Cerebellum (tissue), 4 donors: ENCODE measurements at places on chromosomes 3 and 15. TPM values are rescaled to one million over a fixed set of nuclear protein-coding genes. Genes with fewer than 3 reads are reported as not detected.

DNA sequence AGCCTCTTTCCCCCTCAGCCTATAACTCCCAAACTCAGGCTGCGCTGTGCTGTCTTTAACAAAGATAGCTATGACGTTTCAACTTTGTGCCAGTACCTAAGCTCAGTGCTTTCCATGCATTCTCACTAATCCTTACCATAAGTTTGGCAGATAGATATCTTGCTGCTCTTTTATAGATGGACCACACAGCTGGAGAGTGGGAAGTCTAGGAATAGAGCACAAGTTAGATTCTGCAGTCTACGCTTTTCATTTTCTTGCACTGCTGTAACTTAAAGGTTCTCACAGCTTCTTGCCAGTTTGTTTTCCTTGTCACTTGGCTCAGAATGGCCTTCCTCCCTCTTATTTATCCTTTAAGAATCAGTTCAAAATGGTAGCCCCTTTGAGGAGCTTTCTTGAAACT is 468.8 kb downstream of the CNTN4 start:
- DNase-seq: no peak

GRCh38 chr3:194399166-194399565 is at the start of gene GP5:
Gene GP5 (minus strand): TSS chr3:194399266. CDS start chr3:194398282, 984 bp downstream.
- DNase-seq: no peak

- DNase-seq: no peak
These were observed 804.0 kb downstream of the ROBO1 start for GRCh38 chr3:78963771-78964170.

DNA sequence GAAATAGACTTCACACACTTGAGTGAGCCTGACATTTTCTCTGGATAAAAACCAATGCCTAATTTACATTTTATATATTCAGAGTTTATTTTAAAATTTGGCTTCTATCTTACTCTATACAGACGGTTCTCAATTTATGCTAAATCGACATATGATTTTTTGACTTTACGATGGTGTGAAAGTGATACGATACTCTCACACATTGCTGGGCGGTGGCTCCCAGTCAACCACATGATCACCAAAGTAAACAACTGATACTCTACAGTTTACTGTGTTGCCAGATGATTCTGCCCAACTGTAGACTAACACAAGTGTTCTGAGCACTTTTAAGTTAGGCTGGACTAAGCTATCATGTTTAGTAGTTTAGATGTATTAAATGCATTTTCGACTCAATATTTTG is 25.1 kb upstream of the GADL1 start:
- DNase-seq: no peak

DNA sequence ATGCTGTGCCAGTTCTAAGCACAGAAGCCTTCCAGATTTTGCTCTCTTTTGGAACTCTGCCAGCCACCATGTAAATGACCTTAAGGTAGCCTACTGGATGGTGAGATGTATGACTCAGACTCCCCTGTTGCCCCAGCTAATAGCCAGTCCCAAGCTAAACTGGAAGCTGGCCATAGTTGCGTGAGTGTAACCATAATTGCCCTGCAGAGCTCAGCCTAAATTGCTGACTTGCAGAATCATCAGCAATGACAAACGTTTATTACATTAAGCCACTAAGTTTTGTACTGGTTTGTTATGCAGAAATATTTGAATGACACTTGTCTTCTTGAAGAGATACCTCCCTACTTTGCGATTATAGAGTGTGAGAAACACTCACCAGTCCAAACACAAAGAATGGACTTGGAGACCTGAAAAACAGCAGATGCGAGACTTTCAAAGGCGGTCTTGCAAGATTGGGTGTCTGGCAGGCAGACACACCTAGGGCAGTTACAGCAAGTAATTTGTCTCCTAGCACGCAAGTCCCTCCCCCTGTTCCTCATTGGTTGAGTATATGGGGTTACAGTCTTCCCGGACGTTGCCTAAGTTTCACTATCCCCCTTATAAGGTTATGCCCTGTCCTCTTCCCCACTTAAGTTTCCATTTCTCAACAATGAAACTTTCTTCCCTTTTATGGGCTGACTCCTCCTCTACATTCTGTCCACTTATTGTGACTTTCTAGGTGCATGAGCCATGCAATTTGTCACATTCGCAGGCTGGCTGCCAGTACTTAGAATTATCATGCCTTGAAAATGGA is 83.6 kb upstream of the XCR1 start:
- peak; percentile 8 for DNase-seq

GRCh38 chr3:78992400-78992799 is 775.4 kb downstream of the ROBO1 start:
- no peak for DNase-seq

DNA sequence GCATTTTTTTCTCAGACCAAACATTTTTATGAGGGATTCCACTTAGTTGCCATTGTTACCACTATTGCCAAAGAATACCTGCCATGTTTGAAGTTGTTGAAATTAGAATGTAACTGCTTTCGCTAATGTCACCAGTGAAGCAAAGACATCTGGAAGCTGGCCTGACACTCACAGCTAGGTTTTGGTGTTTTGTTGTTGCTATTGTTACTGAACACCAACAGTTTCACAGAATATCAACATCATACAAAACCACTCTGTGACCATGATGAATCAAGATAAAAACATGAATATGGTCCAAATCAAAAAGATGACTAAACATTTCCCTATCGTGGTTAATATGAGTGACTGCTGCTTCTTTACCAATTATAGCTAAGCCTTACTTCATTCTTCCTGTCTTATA is 6.9 kb upstream of the CFAP20DC start:
- no peak for DNase-seq

Gene BTLA
- total RNA-seq: 0.45 TPM

Gene ZNF385D
- 99.6 TPM for total RNA-seq

Gene LRRC34
- total RNA-seq: 21.1 TPM

Gene ITGA11
- 4.2 TPM for total RNA-seq
